ENCODE measurements at places on chromosomes 1 and 21.

- DNase-seq = peak; percentile 76
Measured at GRCh38 chr1:154760469-154760933, 109.6 kb downstream of the KCNN3 start.

DNA sequence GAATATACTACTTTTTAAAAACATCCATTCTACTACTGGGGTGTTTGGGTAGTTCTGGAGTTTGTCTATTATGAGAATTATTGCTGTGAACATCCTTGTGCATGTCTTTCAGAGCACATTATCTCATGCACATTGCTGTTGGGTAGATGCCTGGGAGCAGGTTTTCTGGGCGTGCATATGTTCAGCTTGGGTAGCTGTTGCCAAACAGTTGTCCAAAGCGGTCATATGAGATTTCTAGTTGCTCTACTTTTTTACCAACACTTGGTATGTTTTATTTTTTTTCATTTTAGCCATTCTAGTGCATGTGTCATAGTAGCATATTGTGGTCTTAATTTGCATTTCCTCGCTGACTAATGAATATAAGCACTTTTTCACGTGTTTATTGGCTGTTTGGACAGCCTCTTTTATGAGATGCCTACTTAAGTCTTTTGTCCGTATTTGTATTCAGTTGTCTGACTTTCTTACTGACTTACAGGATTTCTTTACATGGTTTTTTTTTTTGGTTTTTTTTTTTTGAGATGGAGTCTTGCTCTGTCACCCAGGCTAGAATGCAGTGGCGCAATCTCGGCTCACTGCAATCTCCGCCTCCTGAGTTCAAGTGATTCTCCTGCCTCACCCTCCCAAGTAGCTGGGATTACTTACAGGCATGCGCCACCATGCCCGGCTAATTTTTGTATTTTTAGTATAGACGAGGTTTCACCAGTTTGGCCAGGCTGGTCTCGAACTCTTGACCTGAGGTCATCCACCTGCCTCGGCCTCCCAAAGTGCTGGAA, 18.1 kb downstream of the ZDHHC18 start:
- no peak for DNase-seq

DNA sequence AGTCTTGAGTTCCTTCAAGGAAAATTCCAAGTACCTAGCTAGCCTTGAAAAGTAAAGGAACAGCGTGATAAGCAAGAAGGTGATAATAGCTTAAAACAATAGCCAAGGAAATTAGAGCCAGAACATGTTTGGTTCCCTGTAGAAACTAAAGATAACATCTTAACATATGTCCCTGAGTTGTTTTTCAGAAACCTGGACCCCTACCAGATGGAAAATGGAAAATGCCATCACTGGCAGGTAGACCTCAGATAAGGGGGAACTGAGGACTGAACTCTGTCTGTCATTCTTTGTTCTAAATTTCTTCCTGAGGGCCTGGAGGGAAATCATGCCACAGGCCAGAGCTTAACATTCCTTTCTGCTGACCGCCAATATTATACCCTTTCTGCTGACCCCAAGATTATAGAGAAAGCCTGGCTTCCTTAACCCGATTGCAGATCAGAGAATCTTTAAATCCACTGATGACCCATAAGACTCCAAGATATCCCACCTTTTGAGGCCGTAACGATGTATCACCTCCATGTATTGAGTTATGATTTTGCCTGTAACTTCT, 23.4 kb downstream of the CNIH3 start:
- no peak for DNase-seq

GRCh38 chr21:33685613-33686197, 43.4 kb downstream of the ITSN1 start:
- DNase-seq = no peak

DNA sequence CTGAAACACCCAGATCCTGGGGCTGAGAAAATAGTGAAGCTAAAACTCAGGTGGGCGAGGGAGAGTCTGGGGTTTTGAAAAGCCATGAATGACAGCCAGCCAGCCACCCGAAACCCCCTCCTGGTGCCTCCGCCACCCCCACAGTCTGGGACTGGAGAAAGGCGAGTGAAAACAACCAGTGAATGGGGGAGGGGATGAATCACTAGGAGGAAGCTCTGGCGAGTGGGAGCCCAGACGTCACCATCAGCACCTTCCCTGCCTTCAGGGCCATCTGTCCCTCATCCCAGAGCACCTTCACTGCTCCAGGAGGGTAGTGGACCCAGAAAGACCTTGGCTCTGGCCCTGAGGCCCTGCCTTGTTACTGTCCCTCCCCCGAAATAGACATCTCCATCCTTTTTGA, 9.2 kb downstream of the RORC start:
- no peak for DNase-seq

GRCh38 chr1:230208619-230209261, 141.7 kb downstream of the GALNT2 start:
- DNase-seq = no peak

- no peak for DNase-seq
Measured at GRCh38 chr1:178388418-178389145, 108.2 kb downstream of the CLEC20A start.

DNA sequence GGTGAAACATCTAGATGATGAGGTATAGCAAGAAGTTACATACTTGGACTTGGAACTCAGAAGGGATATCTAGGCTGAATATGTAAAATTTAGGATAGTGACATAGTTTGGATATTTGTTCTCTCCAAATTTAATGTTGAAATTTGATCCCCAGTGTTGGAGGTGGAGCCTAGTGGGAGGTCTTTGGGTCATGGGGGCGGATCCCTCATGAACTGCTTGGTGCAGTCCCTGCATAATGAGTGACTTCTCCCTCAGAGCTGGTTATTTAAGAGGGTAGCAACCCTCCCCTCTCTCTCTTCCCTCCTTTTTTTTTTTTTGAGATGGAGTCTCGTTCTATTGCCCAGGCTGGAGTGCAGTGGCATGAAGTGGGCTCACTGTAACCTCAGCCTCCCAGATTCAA, 15.5 kb downstream of the ST3GAL3 start:
- no peak for DNase-seq

GRCh38 chr1:188462837-188463236, 1634.1 kb downstream of the PLA2G4A start:
- DNase-seq = no peak

DNA sequence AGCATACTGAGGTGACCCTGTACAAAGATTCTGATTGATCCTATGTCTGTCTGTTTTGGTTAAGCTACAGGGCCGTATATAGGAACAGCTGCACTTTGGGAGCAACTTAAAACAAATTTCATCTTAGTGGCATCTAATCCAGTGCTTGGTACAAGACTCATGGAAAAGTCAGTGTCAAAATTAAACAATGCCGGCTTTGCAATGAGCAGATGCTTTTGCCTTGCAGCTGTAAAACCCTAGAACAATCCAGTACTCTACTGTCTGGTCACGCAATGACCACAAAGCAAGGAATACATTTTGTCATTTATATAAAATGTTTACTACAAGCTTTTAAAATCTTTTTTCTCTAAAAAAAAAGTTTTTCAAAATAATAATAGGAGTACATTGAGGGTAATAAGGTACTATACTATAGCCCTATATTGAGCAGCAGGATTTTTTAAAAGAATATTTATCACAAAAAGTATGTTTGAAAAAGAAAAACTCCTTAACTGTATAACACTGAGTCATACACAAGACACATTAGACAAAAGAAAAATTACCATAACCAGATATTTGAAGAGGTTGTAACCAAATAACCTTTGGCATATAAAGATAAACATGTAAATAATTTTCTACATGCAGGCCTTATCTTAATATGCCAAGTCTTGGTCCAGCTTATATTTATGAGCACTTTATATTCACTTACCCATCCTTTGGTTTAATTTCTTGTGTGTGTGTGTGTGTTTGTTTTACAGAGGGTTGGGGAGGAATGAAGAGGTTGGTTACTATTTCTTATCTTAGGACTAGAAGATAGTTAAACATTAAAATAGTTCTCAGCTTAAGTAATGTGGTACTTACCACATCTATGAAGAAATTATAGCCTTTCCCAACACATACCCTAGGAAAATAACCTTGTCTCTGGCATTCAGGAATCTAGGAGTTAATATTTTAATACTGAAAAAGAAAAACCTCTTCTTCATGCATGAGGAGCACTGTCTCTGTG, 262.3 kb downstream of the FAF1 start:
- DNase-seq = no peak

GRCh38 chr1:221336126-221336525, 405.8 kb downstream of the DUSP10 start:
- no peak for DNase-seq

DNA sequence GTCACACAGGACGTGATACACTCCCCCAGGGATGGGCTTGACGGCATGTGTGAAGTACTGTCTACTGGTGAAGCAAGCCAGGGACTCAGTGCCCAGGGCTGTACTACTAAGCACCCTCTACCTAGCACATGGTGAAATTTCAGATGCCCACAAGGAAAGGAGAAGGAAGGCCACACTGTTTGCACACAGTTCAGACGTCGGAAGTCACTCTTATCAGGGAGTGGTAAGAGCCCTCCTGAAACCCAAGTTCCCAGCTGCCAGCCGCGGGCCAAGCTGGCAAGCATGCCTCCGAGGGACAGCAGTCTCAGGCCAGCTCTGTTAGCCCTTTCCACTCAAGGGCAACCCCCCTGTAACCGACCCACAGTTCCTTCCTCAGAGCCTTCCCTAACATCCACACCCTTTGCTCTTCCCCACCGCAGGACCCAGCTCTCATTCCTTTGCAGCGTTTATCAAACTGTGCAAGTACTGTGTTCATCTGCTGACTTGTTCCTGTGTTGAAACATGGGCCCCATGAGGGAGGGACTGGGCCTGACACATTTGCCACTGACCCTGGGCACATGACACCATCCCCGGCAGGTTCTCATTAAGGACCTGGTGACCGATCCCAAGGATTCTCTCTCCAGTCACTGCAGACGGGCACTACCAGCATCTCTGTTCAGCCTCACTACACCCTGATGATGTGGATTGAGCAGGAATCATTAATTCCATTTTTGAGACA, 58.5 kb downstream of the SLC66A1 start:
- DNase-seq = no peak

GRCh38 chr1:23216771-23217420, 406 bp downstream of the HTR1D start:
- DNase-seq = peak; percentile 10

DNA sequence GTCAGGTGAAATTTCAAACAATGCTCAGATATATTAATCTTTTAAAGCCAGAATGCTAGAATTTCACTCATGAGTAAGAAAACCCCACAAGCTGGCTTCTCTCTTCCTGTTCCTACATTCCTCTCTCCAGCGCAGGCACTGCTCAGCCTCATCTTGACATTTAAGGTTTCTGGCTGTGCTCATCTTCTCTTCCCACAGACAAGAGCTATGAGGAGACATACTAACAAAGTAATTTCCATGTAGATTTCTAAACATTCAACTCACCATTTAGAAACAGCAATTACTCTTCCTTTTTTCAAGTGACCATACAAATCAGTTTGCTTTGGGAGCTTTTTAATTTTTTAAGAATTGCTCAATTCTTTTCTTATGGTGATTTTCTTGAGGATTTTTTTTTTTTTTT, 7.8 kb upstream of the LRRC8D start:
- DNase-seq = no peak

DNA sequence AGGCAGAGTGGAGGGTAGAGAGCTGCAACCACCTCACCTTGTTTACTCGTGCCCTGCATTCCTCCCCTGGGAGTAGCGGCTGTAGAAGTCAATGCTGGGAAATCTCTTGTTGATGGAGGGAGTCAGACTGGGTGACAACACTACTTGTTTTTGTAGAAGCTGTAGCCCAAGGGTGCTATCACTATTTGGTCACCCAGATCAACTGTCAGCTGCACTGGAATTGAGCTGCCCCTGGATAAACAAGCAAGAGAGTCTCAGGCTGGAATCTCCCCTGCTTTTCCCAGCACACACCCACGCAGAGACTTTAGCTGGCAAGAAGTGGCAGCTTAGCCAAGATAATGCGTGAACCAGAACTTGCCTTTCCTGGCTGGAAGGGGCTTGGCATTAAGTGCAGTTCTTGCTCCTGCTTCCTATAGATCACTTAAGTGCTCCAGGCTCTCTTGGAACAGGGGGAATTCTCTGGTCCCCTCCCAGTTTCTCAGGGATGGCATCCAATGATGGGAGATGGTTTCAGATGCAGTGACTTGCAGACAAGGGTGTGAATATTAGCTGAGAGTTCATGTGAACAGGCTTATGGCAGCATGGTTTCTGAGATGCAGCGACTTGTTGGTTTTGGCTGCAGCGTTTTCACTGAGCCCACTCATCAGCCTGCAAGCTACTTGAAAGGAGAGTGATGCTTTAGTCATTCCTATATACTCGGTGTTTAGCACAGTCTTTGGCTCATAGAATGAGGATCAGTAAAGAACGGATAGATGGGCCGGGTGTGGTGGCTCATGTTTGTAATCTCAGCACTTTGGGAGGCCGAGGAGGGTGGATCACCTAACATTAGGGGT, 16.8 kb downstream of the ATP2B4 start:
- no peak for DNase-seq

DNA sequence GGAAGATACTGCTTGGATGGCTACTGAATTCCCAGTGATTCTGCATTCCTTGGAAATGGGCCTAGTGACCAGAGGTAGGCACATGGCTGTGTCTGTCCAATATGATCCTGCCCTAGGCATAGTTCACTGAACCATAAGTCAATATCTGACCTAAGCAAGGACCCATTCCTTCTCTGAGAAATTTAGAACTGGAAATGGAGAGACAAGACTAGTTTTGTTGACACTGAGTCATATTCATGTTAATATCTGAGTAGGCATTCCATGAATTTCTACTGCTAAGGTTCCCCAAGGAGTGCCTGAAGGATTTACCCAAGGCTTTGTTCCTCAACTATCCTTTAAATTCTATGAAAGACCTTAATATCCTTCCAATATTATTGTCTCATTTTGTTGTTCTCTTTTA, 329.8 kb upstream of the BEND5 start:
- no peak for DNase-seq

- no peak for DNase-seq
Measured at GRCh38 chr1:162010175-162010506, 13.5 kb downstream of the OLFML2B start.

GRCh38 chr1:184941735-184942134, 32.6 kb downstream of the NIBAN1 start:
- DNase-seq = peak; percentile 72

DNA sequence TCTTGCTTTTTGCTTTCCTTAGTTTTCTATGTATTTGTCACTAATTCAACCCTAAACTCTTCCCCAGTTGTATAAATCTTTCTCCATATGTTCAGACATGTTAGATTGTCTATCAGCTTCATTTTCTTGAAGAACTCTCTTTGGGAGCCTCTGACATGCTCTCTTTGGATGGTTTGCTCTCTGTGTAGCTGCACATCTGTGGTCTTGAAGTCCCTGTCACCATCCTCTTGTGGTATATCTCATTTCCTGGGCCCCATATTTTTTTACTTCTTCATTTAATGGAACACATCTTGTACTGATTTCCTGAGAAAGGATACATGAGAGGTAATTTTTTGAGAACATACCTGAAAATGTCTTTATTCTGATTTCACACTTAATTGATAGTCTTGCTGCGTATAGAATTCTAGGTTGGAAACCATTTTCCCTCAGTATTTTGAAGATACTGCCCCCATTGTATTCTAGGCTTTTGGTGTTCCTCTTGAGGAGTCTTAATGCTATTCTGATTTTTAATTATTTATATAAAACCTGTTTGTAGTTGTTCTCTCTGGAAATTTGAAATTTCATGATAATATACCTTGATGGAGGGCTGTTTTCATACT, 72.6 kb downstream of the ST3GAL3 start:
- no peak for DNase-seq

Measured in T-helper 2 cell (primary cell).